ENCODE measurements at places on chromosomes 6 and 20.
A peak's percentile ranks its signal among the peaks of the same experiment; 100 is the strongest.

DNA sequence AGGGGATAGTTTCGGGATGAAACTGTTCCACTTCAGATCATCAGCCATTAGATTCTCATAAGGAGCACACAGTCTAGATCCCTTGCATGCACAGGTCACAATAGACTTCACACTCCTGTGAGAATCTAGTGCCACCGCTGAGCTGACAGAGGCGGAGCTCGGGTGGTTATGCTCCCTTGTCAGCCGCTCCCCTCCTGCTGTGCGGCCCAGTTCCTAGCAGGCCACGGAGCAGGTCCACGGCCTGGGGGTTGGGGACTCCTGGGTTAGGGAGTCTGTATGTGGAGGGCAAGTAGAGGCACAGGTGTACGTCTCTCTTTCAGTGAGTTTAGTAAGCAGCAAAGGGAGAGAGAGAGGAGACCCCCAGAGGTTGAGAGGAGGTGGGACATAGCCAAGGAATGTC, 30.5 kb upstream of the MDFI start:
- no peak for DNase-seq

DNA sequence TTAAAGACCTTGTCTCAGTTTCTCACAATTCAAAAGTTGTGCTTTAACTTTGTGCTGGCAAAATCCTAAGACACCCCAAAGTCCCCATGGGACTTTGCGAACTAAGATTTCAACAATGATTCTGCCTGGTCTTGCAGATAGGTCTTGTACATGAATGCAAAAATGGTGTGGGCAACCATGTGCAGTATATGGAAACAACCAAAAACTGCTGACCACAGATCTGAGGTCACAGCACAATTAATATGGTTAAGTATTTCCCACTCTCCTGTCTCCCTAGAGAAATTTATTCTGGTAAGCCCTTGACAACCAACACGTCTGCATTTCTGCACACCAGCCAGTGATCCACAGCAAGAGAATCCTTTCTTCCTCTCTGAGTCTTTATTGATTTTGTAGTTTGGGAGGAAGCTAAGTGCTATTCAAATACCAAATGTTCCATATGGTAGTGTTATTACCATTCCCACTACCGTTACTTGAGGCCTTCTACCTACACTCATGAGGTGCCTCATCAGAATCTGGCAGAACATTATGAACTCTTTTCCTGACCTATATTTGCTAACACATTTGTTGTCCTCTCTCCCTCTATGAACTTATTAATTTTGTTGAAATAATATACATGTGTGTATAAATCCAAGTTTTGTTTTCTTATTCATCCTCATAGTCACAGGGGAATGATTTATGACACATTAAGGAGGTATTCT, 178.7 kb downstream of the ATXN1 start:
- no peak for DNase-seq

- DNase-seq: peak; percentile 72
Measured at GRCh38 chr20:20201124-20201523, 148.8 kb downstream of the CFAP61 start.

DNA sequence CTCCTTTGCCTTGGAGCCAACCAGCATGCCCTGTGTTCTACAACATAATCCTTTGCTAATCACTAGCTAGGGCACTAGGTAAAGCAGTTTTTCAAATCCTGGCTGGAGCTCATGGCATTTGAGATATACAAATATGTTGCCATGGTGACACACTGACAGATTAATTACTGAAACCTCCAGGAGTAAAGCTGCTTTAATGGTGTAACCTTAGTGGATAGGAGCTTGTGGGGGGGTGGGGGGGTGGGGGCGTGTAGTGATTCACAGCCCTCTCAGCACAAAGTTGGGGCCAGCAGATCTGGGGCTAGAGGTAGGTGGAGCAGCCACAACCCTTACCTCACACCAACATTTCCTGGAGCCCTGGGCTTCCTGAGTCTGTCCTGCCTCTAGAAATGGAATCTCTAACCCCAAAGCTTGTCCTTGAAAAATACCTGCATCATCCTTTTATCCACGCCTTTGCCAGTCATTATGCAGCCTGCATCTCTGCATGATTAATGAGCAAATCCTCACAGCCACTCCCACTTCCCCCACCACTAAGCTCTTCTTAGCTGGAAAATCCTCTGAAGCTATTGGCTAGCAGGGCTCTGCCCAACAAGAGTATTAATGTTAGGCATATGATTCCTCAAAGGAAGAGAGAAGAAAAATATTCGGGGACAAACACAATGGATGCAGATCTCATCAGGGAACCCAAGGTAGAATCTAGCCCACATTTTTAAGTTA, 84.5 kb upstream of the PRND start:
- peak; percentile 20 for DNase-seq

GRCh38 chr6:95802978-95803377, 212.8 kb upstream of the FUT9 start:
- DNase-seq: no peak

GRCh38 chr6:19052219-19052618, 665.1 kb downstream of the RNF144B start:
- DNase-seq: no peak

GRCh38 chr6:119717942-119718341, 368.4 kb upstream of the MAN1A1 start:
- peak; percentile 45 for DNase-seq

DNA sequence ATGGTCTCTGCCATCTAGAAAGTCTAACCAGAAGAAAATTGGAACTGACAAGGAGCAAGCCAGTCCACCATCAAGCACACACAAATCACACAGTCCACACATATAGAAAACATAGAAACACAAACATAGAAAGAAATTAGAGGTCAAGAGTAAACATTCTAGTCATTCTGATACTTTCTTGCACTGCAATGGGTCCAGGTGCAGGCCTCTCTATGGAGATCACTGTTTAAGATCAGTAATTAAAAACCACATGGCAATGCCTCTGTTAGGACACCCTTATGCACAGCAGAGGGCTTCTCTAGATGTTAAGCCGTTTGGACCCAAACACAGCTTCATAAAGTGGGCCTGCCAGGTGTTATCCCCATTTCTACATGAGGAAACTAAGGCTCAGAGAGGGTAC, 42.8 kb upstream of the SLC22A23 start:
- DNase-seq: no peak

- no peak for DNase-seq
Measured at GRCh38 chr6:8583291-8583690, 147.9 kb upstream of the SLC35B3 start.

GRCh38 chr6:15745781-15746180, 83.0 kb upstream of the DTNBP1 start:
- DNase-seq: no peak

DNA sequence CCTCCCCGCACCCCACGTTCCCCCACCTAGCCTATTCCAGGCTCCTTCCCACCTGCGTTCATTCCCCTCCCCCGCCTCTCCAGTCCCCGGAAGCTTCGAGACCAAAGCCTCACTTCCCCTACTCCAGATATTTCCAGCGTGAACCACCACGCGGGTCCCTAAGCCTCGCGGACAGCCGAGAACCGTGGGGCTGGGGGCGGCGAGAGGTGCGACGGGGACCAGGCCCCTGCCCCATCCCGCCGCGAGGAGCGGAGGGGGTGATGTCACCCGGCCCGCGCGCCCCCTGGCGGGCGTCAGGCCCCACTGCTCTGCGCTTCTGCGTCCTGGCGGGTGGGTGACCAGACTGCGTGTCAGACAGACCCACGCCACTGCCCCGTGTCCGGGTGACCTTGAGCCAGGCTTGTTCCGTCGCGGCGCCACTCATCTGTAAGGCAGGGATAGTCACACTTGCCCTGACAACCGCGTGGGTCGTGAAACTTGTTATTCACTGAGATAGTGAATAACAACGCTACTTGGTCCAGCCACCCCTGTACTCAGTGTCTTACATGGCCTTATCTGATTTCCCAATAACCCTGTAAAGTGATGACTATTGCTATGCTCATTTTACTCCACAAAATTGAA, 9.0 kb upstream of the HSP90AB1 start:
- peak; percentile 84 for DNase-seq

DNA sequence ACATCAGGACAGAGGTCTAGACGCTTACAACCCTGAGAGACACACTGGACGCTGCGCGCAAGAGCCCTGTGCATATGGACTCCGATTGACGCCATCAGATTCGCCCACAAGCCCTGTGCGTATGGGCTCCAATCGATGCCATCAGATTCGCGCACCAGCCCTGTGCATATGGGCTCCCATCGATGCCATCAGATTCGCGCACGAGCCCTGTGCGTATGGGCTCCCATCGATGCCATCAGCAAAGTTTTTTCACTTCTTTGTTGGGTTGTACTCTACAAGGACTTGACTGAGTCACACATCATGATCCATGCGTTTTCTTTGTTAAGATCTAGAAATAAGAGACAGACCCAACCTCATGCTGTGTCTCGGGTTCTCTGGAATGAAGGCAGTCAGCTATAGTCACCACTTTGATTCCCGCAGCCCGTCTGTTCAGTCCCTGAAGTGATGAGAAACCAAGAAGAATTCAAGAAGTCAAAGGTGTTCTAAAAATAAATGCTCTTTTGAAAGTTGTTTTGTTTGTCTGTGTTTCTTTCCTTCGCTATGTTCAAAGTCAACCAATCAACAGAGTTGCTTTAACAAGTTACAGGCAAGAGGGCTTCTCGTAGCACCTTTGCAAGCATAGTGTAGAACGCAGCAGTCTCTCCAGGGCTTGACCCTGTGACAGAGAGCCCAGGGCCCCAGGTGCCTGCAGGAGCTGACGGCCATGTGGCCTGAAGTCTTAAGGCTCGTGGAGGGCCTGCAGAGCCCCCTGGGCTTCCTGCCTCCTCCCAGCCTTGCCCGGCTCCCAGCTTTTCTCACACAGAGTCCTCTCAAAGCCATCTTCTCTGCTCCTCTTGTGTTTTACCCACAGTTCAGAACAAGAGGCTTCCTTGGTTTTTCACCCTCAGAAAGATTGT, 7.9 kb downstream of the RPS6KA2 start:
- DNase-seq: no peak

GRCh38 chr6:46016063-46016608, 476 bp upstream of the CLIC5 start:
- peak; percentile 40 for DNase-seq

DNA sequence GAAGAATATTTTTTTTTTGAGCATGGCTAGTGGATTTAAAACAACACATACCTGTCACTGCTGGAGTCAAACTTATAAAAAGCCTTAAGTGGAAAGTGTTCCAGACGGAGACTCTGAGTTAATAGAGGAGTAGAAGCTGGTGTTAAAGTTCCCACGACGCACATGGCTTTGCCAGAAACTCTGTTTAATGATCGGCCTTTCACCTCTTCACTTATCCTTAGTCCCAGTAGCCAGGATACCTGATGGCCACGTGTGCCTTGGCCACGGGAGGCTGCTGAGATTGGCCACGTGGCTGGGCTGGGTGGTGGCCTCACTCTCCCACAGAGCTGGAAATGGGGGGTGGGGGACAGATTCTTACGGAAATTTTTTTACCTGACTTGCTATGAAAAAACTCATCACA, 333.1 kb downstream of the ZFAND3 start:
- no peak for DNase-seq

- no peak for DNase-seq
Measured at GRCh38 chr6:67775333-67775732, 859.7 kb upstream of the ADGRB3 start.

- DNase-seq: no peak
Measured at GRCh38 chr6:161498359-161498758, 224.5 kb upstream of the AGPAT4 start.

GRCh38 chr6:158519761-158520160, 40.1 kb upstream of the TMEM181 start:
- no peak for DNase-seq

DNA sequence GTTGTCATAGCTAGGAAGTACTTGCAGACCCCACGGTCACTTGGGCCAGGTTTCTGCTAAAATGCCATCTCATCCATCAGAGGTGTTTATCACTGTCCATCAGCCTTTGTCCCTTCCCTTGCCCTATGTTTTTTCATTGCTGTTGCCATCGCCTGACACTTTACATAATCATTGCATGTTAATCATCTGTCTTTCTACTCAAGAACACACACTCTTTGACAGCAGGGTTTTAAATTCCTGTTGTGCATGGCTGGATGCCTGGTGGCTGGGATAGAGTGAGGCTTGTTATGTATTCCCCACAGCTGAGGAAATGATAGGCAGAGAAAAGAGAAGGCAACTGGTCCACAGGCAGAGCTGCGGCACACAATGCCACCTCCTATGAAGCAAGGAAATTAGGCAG, 11.7 kb upstream of the C6orf118 start:
- no peak for DNase-seq

- DNase-seq: peak; percentile 91
Measured at GRCh38 chr6:154951345-154952200, 43.5 kb upstream of the TIAM2 start.

DNA sequence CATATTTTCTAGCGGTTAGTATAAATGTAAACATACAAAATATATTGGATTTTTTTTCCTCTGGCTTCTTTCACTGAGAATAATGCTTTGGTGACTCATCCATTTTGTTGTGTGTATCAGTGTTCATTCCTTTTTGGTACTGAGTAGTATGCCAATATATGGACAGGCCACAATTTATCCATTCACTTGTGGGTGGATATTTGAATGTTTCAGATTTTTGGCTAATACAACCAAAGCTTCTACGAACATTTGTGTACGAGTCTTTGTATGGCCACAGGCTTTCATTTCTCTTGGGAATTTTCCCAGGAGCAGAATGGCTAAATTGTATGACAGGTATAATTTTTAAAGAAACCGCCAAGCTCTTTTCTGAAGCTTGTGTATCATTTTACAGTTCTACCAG, 677.5 kb downstream of the HDGFL1 start:
- DNase-seq: no peak

- DNase-seq: no peak
Measured at GRCh38 chr6:143982968-143983367, 25.1 kb downstream of the PLAGL1 start.

DNA sequence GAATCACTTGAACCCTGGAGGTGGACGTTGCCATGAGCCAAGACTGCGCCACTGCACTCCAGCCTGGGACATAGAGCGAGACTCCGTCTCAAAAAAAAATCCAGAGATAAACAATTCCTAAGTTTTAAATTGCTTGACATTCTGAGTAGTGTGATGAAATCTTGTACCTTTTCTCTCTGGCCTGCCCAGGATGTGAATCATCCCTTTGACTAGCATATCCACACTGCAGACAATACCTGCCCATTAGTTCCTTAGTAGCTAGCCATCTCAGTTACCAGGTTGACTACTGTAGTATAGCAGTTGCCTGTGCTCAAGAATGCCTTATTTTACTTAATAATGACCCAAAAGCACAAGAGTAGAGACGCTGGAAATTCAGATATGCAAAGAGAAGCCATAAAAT, 2.8 kb downstream of the ZFP57 start:
- DNase-seq: peak; percentile 4

GRCh38 chr6:44297063-44298038, 15.8 kb downstream of the AARS2 start:
- DNase-seq: peak; percentile 25

- no peak for DNase-seq
Measured at GRCh38 chr6:105740946-105741645, 338.2 kb upstream of the PREP start.

DNA sequence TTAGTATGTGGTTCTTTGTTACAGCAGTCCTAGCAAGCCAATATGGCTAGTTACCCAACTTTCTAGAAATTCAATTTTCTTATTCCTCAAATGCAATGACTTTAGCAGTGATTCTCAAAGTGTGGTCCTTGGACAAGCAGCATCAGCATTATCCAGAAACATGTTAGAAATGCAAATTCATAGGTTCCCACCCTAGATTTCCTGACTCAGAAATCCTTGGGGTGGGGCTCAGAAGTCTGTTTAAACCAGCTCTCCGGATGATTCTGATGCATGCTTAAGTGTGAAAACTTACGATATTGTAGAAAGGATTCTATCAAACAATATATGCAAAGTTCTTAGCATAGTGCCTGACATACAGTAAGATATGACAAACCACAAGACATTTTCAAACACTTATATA, 757.1 kb downstream of the DHX35 start:
- no peak for DNase-seq

GRCh38 chr20:57593134-57593886, 26.9 kb downstream of the ZBP1 start:
- DNase-seq: no peak

GRCh38 chr6:25334793-25335192, 55.6 kb downstream of the CARMIL1 start:
- no peak for DNase-seq

Data from common myeloid progenitor, CD34-positive (primary cell).